ENCODE measurements at places on chromosomes 5 and 9.

DNA sequence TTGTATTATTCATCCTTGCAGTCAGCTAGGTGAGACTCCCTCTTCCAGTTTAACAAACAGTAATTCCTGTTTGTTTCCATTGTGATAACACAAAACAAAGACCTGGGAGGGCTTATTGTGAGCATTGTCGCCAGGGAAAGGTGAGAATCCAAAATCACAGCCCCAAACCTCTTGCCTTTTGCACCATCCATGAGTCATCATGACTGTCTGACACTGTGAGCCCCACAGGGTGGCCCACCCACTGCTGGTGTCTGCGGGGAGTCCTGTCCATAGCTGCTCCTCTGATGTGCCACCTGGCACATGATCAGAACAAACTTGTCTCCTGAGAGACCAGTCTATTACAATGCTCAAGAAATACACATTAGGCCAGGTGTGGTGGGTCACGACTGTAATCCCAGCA, 33.7 kb upstream of the S1PR3 start:
- no peak for DNase-seq

DNA sequence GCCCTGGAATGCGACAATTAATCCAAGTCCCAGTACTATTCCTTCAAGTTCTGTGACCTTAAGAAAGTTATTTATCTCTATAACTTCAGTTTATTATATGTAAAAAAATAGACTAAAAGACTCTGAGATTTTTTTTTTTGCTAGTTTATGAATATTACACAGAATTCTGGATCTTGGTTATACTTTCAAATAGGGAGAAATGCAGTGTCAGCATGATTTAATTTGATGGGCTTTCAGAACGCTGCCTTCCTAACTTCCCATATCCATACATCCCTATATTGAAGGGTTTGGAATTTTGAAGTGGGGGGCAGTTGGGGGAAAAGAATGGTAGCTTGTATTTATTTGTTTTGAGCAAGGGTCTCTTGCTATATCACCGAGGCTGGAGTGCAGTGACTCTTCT, 98.4 kb upstream of the MEGF10 start:
- no peak for DNase-seq

DNA sequence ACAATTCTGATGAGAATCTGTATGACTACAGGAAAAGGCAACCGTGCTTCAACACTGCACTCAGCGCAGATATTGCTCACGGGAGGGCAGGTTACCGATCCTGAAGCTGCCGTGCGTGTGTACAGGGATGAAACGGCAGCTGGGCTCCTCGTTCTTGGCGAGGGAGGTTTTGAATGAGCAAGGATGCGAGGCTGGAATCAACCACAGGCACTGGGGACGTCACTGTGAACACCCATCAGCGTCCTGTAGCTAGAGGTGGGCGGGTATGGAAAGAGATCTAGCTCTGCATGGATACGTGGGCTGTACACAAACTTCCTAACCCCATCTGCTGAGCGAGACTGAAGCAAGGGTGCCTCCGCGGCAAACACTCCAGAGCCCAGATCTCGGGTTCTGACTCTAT, 84.3 kb upstream of the COL5A1 start:
- DNase-seq, result no peak

DNA sequence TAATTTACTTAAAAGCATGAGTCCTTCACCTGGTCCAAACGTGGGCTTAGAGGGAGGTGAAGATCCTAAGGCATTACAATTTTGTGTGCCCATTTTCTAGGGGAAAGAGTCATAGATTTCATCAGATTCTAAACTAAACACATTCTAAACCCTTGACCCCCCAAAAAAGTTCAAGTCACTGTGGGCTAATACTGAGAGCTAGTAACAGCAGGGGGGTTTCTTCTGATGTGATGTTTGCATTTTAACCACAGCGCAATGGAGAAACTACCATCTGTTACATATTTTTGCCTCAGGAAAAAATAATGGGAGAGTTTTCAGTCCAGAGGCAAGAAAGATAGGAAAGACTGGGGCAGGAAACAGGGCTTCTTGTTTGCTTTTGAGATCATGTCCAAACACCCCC, 110.8 kb upstream of the SLC1A3 start:
- DNase-seq, result no peak

DNA sequence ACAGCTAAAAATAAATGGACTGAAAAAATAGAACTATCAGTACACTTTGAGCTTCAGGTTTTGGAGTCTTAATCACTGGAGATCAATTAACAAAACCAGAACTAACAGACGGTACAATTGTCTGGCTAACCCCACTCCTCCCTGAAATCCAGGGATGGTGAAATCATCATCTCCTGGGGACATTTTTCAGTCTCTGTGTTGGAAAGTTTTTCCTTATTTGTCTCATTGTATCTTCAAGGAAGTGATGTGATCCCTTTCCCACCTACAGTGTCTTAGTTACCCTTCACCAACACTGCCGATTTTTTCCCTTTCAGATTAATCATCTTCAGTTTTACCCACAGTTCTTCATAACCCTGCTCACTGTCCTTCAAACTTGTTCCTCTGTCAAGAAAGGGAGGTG, 81.9 kb downstream of the MAP1B start:
- DNase-seq, result no peak

DNA sequence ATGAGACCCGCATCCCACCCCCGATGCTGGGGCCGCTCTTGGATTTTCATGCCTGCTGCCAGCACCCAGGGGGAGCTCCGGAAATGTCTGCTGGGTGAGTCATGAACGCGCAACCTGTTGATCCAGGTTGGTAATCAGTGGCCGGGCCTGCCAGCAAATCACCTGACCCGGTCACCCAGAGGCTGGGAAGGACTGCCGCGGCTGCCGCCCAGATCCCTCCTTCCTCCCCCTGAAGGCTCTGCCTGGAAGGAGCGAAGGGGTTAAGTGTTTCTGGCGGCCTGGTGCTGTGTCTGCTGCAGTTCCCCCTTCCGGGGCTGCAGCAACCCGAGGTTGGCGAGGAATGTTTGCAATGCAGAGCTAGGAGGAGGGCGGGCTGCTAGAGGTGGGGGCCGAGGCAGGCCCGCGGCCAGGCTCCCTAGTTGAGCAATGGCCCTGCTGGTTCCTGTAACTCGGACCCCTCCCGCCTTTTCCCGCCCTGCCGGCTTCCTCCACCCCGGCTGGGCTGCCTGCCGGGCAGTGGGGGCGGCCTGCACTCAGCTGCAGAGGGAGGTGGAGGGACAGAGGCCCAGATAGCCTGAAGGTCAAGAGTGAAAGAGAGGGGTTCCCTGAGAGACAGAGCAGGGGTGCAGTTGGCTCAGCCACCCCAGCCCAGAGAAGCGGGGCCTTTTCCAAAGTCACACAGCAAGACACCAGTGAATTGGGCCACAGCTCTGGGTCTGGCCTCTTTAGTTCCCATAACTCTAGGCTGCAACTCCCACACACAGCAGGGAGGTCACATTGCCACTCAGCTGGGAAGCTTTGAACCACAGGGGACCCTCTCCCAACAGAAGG, 156.3 kb upstream of the IER5L start:
- DNase-seq, result peak; percentile 97

DNA sequence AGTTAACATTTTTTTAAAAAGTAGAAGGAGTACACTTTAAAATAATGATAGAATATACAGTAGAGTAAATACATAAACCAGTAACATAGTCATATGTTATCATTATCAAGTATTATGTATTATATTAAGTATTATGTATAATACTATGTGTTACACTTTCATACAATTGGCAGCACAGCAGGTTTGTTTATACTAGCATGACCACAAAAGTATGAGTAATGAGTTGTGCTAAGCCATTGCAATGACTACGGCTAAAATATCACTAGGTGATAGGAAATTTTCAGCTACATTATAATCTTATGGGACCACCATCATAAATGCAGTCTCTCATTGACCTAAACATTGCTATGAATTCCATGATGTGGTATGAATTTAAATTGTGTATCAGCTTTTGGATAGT, 506.0 kb downstream of the HTR1A start:
- DNase-seq, result no peak

DNA sequence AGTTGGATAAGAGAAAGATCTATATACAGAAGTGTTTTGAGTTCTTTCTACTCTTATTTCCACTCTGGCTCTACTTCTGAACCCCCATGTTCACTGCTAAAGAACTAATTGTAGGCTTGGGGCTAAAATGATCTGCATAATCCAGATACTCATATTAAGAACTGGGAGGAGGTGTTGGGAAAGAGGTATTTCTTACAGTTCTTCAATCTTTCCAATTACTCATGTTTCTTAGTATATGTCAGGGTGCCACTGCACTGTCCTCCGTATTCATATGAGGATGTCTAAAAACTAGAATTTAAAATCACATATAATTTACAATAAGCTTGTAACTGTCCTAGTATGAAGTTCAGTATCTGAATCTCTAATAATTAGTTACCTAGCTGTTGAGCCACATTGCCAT, 12.7 kb downstream of the NIPBL start:
- DNase-seq, result no peak

DNA sequence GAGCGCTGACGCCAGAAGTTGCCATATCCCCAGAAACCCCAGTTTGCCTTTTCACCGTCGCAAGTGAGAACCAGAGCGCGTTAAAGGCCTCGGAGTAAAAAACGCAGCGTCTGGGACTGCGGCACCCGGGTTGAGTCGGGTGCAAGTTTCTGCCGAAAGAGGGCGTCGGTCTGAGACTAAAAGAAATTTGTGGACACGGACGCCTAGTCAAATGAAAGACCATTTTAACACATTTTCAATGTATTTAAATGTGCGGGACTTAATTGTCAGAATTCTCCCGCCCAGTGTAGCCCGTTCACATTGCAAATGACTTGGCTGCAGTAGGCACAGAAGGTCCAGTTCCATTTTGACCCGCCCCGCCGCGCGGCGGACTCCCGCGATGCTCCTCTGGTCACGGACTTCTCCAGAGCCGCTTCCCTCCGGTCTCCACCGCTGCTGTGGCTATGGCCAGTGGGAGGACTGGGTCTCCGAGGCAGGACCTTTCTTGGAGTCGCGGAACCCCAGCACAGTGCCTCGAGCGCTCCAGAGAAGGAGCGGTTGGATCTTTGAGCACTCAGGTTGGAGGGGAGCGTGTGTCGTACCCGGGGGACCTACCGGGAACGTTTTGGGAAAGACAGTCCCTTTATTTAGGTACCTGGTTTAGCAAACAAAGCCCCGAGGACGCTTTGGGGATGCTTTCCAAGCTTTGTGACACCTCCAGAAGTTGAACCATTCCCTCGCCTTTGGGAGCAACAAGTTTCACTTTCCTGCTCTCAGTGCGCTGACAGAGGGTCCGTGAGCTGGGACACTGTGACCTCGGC, 1.2 kb upstream of the NPR3 start:
- no peak for DNase-seq

DNA sequence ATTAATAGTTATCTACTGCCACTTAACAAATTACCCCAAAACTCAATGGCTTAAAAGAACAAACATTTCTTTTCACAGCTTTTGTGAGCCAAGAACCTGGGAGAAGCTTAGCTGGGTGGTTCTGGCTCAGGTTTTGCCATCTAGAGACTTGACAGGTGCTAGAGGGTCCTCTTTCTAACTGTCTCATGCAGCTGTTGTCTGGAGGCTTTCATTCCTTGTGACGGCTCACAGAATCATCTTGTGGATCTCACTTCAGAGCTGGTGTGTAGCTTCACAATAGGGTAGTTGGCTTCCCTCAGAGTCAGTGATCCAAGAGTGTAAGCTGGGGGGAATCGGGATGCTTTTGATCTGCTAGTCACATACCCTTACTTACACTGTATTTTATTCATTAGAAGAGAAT, 81.2 kb upstream of the APC start:
- DNase-seq, result no peak

DNA sequence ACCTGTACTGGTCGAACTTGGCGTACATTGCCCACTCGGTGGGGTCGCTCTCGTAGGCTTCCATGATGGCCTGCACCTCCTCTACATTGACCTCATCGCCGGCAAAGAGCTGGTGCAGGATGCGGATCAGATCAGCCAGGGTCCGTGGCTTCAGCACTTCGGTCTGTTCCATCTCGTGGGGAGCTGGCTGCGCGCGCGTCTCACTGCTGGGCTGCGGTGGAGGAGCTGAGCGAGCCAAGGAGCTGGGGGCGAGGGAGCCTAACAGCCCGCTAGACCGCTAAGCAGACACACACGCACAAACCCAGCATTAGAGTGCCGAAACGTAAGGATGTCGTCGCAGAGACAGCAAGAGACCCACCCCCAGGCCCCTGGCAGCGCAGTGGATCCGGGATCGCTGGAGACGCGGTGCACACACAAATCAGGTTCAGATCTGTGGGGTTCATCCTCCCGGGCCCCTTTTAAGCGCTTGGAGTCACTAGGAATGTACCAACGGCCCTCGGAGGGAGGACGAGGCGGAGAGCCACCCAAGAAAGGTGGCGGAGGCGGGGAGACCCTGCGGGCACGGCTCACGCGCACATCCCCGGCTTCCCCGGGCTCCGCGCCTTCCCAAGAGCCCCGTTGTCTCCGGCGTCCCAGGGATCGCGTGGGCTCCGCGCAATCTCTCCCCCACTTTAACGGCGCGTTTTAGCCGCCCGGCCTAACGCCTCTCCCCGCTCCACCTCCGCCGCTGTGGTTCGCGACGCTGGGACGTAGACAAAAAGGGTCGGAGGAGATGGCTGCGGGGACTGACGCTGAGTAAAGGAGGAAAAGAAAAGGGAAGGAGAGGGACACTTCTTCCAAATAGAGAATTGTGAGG, at the start of gene CDO1:
Gene CDO1, minus strand, starts transcription at position 434 of the 856 bp plus-strand sequence. Its CDS starts 262 bp downstream, at position 172.
- no peak for DNase-seq

- no peak for DNase-seq
These were observed 281.1 kb upstream of the MAP3K1 start for GRCh38 chr5:56534102-56534829.

DNA sequence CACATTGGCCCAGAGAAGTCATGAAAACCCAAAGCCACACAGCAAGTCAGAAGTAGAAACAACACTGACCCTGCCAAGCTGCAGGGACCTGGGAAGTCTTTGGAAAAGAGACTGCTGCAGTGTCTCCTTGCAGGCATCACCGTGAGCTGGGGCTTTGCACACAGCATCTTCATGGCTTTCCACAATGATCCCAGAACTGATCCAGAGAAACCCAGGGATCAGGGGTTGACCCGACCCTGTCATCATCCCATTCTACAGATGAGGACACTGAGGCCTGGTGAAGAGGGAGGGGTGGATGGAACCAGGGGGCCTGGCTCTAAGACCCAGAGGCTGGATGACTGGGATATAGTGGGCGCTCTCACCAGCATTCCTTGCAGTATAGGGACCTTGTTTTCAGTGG, 4.3 kb upstream of the FAM78A start:
- no peak for DNase-seq

DNA sequence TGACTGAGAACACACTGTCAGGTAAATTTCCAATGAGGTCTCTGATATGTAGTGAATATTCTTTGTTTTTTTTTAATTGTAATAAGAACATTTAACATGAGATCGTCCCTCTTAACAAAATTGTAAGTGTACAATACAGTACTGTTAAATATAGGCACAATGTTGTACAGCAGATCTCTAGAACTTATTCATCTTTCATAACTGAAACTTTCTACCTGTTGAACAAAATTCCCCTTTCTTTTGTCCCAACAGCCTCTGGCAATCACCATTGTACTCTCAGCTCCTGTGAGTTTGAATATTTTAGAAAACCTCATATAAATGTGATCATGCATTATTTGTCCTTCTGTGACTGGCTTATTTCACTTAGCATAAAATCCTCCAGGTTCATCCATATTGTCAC, 10.6 kb upstream of the PRLR start:
- no peak for DNase-seq

Data from iPS DF 19.7 (cell line).